ENCODE measurements at places on chromosomes 1 and 21. TPM values are rescaled to one million over a fixed set of nuclear protein-coding genes. Genes with fewer than 3 reads are reported as not detected.

Gene KPRP
- total RNA-seq = not detected

Gene SLC16A4
- 0.35 TPM for total RNA-seq

DNA sequence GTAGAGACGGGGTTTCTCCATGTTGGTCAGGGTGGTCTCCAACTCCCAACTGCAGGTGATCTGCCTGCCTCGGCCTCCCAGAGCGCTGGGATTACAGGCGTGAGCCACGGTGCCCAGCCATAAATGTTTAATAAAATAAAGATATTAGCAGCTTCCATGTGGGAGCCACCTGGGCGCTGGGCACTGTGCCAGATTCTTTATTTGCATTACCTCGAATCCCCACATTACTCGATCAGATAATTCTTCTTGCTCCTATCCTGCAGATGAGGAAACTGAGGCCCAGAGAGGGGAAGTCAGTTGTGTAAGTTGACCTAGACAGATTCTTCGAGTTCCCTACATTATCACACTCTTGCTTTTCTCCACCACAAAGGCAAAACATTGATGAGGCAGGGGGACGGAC lies 24.9 kb upstream of the TENT5B start:
- H3K27ac ChIP-seq = no peak overlapping the region
- no peaks in the 10 kb centered on the region for H3K36me3 ChIP-seq
- DNase-seq = no peak
- no peak overlapping the region for H3K4me3 ChIP-seq

GRCh38 chr1:31934706-31935629 lies 3.2 kb downstream of the PTP4A2 start:
- H3K4me3 ChIP-seq = peak overlapping the region; percentile 100
- peaks cover 79% of the 10 kb centered on the region for H3K4me1 ChIP-seq
- H3K27ac ChIP-seq = peak overlapping the region; percentile 95
